ENCODE measurements at places on chromosomes 6 and 20.

DNA sequence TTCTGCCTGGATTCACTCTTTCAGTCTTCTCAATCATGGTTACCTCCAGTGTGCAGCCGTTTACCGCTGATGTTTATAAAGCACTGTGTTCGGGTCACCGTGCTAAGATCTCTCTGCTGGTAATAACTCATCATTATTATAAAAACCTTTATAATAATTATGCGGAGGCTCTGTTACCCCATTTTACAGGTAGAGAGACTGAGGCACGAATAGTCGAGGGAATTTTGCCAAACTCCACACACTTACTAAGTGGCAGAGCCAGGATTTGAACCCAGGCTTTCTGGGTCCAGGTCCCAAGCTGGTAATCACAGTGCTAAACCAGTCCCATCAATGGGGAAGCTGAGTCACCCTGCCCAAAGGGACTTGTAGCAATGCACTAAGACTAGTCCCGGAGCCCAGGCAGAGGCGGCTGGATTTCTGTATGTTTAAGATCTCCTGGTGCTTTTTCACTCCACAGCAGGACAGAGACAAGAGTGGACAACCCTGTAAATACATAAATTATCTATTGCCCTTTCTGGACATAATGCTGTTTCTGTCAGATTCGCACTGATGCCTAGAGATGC, 48.1 kb downstream of the SYNJ2 start:
- DNase-seq = no peak

GRCh38 chr6:107275330-107275865, 160.1 kb upstream of the BEND3 start:
- no peak for DNase-seq

DNA sequence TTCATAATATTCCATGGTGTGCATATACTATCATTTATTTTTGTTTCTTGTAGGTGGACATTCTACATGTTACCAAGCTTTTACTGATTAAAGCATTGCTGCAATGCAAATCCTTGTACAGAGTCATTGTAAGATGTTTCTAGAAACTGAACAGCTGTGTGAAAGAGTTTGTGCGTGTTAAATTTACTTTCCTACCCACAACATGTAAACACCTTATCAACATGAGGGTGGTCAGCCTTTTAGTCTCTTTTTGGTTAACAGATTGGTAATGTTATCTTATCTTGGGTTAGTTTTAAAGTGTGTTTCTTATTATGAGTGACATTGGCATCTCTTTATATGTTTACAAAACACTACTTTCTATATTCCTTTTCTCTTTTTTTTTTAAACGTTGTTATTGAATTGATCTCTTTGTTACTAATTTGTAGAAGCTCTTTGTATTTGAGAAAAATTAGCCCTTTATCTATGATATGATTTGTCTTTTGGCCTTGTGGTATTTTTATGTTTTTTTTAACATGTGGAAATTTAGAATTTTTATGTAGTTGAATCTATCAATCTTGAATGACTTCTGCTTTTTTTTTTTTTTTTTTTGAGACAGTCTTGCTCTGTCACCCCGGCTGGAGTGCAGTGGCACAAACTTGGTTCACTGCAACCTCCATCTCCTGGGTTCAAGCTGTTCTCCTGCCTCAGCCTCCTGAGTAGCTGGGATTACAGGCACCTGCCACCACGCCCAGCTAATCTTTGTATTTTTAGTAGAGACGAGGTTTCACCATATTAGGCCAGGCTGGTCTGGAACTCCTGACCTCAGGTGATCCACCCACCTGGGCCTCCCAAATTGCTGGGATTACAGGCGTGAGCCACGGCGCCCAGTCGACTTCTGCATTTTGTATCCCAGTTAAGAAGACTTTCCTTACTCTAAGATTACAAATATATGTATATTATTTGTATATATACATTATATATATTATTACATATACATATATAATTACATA, 112.1 kb downstream of the TCP11 start:
- no peak for DNase-seq

- DNase-seq = no peak
These were observed 3.1 kb downstream of the SRMS start for GRCh38 chr20:63544241-63544957.

- DNase-seq = no peak
These were observed 31.7 kb upstream of the RPS6KA2 start for GRCh38 chr6:166658792-166659150.

DNA sequence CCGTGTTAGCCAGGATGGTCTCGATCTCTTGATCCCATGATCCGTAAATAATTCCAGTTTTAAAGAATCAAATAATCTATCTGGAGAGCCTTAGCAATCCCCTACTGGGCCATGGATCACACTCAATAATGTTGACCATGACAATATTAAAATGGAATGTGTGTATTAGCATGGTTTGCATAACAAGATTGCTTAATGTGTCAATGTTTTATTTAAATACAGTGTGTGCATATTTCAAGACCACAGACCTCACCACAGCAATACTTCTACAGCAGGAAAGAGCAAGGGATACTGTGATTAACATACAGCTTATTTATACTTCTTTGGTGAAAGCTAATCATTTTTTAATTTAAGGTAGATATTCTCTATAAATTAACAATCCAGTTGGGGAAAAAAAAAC, 470.4 kb downstream of the TFAP2B start:
- no peak for DNase-seq

GRCh38 chr6:110687326-110687725, 127.9 kb downstream of the CDK19 start:
- no peak for DNase-seq

- no peak for DNase-seq
These were observed 527.8 kb downstream of the RFPL4B start for GRCh38 chr6:112874881-112875280.

- DNase-seq = no peak
These were observed 115.1 kb downstream of the QKI start for GRCh38 chr6:163529605-163530004.

DNA sequence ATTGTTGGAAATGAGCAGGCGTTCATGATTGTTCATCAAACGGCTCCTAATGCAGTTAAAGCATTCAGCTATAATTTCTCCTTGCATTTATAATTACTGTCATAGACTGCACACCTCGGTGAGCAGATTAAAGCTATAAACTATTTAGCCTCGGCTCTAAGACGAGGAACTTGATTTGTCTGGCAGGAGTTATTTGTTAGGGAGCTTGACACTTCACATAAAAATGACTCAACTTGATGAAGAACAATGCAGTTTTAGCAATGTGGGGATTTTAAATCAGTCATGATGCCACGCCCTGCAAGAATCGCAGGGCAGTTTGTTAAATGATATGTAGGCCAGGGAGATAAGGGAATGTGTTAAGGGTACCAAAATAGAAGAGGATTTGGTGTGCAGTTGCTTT, 290.2 kb downstream of the TSHZ2 start:
- no peak for DNase-seq

GRCh38 chr6:40778196-40778595, 191.0 kb upstream of the LRFN2 start:
- no peak for DNase-seq

DNA sequence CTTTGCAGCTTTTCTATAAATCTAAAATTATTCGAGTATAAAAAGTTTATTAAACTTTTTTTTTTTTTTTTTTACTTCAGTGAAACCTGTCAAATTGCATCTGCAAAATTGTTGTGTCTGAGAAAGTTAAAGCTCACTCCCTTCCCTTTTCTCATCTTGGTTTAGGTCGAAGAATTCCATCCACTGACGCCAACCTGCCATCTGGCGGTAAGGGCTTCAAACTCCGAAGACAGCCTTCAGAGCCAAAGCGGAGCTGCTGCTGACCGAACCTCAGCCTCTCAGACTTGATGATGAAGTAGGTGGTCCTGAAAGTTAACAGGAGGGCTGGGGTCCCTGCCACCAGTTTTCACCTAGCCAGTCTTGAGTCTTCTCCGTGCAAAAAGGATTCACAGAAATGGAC, 29.6 kb upstream of the VAPB start:
- DNase-seq = no peak

DNA sequence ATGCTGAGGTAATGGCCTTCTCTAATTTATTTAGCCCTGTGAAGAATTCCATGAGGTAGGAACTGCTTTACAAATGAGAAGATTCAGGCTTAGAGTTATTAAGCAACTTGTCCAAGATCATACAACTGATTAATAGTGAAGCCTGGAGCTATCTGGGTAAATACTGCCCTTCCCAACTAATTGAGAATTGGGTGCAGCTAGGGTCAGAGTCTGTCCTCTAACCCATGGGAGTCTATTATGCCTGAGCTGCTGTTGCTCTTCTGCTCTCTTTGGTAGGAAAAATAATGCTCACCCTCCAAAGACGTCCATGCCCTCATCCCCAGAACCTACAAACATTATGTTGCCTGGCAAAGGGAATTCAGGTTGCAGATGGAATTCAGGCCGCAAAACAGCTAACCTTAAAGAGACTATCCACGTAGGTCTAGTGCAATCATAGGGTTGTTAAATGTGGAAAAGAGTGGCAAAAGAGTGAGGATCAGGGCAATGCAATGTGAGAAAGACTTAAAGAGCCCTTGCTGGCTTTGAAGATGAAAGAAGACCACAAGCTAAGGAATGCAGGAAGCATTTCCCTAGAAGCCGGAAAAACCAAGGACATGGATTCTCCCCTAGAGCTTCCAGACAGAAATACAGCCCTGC, 90.1 kb downstream of the SPTLC3 start:
- DNase-seq = no peak

- DNase-seq = peak; percentile 23
These were observed 114.9 kb upstream of the BTN3A2 start for GRCh38 chr6:26249957-26250697.

- DNase-seq = no peak
These were observed 2.9 kb downstream of the FRK start for GRCh38 chr6:116057766-116058165.

DNA sequence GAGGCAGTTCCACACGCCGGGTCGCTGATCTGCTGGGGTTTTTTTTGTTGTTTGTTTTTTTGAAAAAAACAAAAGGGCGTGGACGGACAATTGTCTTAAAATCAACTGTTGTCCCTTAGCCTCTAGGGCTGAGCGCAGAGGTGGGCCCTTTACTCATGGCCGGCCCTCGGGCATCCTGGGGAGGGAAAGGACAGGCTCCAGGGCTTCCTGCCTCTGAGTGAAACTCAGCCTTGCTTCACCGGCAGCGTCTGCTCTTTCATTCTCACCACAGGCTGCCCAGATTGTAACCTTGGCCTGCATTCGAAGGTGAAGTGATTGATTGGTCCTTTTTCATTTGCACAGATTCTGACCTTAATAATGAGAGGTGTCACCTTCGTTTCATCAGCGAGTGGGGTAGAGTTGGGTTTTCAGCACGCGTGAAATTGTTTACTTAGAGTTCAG, 797 bp downstream of the SMIM13 start:
- peak; percentile 5 for DNase-seq

DNA sequence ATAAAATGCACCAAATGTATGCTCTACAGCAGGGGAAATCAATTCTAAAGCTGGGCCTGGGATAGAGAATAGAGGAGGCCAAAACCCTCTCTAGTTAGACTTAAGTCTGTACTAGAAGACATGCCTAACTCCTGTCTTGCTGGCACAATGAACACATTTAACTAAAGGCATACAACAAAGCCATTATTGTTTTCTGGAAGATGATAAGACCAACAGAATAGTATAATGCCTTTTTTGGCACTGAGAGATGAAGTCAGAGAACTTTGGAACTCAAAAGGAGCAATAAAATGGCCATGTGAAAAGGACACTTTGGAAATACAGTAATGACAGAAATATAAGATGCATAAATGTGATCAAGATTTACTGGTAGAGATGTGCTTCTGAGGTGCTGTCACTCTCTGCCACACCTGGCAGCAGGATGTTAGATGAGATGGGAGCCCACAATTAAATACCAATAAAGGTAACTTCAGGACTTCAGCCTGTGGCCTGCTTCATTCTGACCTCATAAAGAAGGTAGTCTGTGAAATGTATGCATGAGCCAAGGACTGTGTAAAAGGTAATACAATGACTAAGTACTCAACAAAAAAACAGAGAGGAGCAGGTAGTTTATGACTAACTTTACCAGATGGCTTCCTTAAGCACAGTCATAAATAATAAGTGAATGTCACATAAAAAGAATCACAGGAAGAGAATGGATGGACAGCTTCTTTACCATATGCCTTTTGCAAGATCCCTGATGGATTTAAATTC, 333.4 kb downstream of the BCKDHB start:
- no peak for DNase-seq

DNA sequence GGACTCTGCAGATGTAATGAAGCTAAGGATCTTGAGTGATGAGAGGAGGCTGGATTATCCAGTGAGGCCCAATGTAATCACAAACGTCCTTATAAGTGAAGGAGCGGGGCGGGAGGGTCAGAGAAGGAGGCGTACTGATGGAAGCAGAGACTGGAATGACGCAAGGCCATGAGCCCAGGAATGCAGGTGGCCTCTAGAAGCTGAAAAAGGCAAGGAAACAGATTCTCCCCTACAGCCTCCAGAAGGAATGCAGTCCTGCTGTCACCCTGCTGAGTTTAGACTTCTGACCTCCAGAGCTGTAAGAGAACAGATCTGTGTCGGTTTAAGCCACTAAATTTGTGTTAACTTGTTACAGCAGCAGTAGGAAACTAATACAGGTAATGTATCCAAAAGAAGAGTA, 227.9 kb downstream of the PTPRT start:
- DNase-seq = no peak

GRCh38 chr6:39231521-39232243, 2.4 kb upstream of the KCNK5 start:
- no peak for DNase-seq

GRCh38 chr6:146363838-146364607, 179.6 kb upstream of the RAB32 start:
- DNase-seq = no peak

DNA sequence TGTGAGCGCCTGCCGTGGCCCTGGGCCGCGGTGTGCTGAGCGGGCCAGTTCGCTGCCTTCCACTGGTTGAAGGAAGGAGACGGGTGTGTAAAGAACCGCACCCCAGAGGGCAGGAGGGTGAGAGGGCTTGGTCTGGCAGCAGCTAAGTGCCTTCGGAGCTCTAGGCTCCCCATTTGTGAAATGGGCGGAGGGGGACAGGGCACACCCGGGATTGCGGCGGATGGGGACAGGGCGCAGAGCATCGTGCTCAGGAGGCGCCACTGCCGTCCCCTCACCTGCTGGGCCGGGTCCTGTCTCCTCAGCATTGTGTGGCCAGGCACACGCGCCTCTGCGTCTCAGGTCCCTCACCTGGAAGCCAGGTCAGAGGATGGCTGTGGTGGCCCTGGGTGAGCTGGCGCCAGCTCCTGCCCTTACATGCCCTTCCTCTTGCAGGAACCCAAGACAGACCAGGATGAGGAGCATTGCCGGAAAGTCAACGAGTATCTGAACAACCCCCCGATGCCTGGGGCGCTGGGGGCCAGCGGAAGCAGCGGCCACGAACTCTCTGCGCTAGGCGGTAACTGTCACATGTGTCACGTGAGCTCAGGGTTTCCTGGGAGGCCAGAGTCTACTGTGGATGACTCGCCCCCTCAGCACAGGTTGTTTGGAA, 3.1 kb downstream of the ADRM1 start:
- no peak for DNase-seq

GRCh38 chr6:89022798-89023197, 57.8 kb upstream of the PNRC1 start:
- DNase-seq = no peak

All from stimulated activated CD8-positive, alpha-beta memory T cell treated with anti-CD3 and anti-CD28 coated beads, Interleukin-4, amount 100 ng/mL, for 1 hour (primary cell).